ENCODE measurements at places on chromosomes 1 and 21.

GRCh38 chr1:28064064-28064463 lies 24.3 kb downstream of the EYA3 start:
- DNase-seq: no peak

DNA sequence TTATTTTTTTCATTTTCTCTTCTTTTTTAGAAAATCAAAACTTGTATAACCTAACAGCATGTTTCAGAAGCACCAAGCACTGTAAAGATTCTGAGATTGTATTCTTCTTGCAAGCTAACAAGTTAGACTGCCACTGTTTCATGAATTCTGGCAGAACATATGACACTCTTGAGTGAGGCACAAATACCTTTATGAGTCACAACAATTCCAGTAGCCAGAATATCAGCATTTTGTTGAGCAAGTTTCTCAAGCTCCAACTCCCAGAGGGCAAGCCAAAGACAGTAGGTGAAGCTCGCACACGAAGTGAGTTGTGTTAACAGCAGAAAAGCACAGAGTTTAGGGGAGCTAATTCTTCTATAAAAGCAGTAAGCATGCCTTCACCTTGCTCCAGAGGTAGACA lies 268.8 kb upstream of the NCAM2 start:
- DNase-seq: no peak

DNA sequence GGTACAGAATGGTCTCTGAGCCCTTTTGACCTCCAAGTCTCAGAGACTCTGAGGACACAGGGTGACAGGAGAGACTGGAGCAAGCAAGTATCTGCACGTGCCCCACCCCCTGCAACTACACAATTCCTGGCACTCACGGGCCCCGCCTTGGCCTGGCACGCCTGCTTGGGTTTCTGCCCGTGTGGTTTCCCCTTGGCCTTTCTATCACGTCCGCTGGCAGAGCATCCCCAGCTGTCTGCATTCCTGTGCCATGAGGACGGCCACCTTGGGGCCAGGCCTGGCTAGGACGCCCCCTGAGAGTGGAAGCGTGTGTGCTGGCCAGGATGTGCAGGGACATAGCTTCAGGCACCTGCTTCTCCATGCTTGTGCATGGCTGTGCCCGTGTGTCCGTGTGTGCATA lies 14.3 kb upstream of the EDN2 start:
- DNase-seq: peak; percentile 38

- DNase-seq: no peak
These were observed 23.2 kb upstream of the BECN2 start for GRCh38 chr1:241934201-241934848.

- DNase-seq: no peak
These were observed 893 bp upstream of the CFAP45 start for GRCh38 chr1:159900755-159901360.

DNA sequence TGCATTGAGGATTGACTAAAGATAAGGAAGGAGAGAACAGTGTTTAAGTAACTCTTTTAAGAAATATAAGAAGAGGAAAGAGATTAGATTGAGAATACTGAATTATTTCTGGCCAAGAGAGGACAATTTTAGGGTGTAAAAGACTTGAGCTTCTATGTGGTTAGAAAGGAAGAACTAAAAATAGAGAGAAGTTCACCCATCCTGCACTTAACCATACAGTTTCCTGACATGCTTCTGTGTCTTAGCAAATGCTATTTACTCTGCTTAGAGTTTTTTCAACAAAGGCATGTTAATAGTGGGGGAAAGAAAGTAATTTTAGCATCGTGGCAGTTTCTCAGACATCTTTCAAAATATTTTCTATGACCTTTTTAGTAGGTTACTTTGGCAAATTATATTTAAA lies 122.8 kb upstream of the GPR52 start:
- no peak for DNase-seq

GRCh38 chr1:214472364-214472763 lies 79.0 kb downstream of the PTPN14 start:
- DNase-seq: peak; percentile 59

GRCh38 chr1:160813215-160813614 lies 17.2 kb downstream of the LY9 start:
- DNase-seq: no peak
